Activated T-cell treated with anti-CD3 and anti-CD28 coated beads for 1 hour (primary cell): ENCODE measurements at places on chromosomes 2 and 18.

DNA sequence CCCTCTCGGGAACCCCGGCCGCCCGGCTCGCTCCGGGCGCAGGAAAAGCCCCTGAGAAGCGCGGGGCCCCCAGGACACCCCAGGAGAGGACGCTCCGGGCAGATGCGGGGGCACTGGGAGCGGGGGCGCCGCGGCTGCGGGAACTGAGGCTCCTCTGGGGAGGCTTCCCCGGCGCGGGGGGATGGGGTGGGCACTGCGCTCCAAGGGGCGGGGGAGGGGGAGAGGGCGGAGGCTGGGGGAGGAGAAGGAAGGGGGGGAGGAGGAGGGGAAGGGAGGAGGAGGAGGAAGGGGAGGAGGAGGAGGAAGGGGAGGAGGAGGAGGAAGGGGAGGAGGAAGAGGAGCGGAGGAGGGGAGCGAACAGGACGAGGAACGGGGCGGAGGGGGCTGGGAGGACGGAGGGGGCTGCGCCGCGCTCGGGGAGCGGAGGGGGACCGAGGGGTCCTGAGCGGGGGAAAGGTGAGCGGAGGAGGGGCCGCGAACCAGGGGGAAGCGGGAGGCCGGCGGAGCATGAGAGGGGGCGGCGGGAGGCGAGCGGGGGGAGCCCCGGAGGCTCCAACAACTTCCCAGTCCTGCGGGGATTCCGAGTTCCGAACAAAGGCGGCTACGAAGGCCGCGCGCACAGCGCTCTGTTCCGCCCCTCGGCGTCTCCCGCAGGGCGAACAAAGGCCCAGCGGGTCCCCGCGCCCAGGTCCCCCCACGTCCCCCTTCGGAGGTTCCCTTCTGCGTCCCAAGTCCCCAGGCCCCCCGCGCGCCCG, 742 bp downstream of the PXDN start:
- no peak for DNase-seq

GRCh38 chr2:56132138-56132537, 51.7 kb upstream of the CCDC85A start:
- no peak for DNase-seq

DNA sequence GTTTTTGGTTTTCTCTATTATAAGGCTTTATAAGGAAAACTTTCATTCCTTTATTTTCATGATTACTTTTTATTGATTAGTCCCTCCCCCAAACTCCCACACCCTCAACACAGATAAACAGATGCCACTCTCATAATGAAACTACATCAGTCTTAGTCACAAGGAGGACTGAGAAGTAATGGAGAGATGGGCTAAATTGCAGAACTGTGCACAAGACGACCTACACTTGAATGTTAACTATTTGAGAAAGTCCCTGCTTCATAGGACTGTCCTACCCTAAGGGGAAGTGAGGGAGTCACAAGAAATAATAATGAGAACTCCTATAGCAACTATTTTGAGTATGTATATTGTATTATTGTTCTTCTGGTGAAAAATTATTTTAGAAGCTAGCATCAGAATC, 360.8 kb downstream of the RBM43 start:
- no peak for DNase-seq

DNA sequence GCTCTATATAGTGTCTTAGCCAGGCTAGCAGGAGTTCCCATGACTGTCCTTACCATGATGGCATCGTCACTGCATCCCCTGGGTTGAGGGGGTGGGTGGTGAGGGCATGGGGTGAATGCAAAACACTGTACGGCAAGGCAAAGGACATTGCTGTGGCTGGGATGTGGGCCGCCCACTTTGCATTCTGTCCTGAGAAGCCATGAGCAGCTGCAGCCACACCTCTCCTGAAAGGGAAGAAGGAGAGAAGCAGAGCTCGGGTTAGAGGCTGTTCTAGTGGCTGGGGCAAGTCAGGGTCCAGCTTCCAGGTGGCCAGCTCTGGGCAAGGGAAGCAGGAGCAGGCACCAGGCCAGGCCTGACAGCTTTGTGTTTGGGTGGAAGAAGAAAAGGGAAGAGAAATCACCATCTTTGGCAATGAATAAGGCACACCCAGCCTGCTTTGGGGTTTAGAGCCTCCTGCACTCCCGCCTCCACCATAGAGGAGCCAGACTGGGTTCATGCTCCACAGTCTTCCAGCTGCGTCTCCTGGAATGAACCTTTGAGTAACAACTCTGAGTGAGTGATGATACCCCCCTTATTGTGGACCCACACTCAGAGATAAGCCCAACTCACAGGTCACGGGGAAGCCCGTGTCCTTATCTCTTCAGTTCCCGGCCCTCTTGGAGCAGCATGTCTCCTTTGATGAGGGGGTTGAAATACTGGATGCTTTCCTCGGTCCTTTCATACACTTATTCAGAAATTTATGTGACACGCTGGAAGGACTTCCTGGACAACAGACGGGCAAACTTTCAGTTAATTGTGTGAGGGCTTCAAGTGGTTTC, 63.4 kb downstream of the INPP4A start:
- no peak for DNase-seq

DNA sequence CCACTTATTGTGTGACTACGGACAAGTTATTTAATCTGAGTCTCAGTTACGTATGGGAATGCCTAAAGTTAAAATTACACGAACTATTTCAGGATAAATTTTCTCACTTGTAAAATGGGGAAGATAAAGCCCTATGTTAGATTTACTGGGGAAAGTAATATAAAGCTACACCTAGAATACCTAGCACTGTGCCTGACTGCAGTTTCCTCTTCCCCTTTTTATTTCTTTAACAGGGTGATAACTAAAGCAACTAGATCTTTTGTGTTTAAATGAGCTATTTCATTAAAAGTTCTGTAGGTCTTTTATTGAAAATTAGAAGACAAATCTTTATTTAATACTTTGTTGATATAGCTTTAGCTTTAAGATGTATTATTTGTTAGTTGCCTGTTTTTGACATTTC, 5.0 kb downstream of the B3GNT2 start:
- DNase-seq = no peak

DNA sequence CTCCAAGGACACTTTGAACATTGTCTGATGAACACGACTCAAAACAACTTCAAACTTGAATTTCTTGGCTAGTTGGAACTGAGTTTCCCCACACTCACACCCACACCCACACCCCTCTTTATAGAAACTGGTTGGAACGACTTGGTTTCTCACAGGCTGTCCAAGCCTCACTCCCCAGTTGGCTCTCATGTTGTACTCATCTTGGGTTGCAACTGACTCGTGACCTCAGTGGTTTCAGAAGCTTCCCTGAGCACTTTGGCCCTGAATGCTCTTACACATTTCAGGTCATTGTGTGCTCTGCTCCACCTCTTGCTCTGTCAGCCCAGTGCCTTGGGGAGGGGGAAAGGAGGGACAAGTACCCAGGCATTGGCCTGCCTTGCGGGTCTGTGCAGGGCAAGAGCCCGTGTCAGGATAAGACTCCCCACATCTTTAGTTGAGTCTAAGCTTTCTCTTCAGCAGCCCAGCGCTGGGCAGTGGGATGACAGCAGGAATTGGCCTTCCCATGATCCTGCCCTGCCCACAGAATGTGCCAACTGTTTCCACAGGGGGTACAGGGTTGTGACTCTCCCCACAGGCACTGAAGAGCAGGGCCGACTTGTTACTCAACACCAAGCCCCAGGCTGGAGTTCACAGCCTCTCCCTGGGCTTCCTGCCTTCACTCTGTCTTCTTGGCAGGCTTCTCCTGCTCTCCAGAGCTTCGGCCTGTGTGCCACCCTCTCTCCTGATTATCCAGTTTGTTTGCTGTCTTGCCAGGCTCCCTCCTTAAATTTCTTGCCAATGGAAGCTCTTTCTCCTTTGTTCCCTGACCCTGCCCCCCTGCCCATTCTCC, 104.6 kb downstream of the RTN4 start:
- no peak for DNase-seq

- DNase-seq = no peak
Measured at GRCh38 chr2:17506736-17507616, 11.3 kb downstream of the RAD51AP2 start.

- DNase-seq = no peak
Measured at GRCh38 chr2:69380072-69380917, 6.7 kb downstream of the GFPT1 start.

- DNase-seq = no peak
Measured at GRCh38 chr2:11213090-11213638, 57.9 kb downstream of the SLC66A3 start.

DNA sequence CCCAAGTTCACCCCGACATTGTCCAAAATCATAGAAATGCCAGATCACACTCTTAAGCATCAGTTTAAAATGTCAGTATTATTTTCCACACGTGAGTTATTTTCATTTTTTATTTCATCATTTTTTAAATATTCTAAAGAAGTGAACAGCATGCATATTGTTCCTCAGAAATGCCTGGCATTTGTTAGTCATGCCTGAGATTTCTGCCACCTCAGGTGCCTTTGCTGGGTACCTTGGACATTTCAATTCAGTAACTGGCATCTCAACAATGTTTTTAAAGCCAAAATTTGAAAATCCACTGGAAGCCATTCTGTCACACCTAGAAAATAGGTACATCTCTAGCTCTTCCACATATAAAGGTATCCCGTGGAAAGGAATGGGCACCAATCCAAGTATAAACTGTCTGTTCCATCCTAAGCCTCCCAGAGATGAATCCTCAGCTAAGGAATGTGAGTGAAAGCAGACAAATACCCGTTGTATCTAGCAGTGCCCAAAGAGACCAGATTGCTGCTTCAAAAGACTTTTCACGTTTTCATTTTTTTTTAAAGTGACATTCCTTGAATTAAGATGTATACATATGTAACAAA, 159.8 kb downstream of the ZNF385B start:
- DNase-seq = no peak

DNA sequence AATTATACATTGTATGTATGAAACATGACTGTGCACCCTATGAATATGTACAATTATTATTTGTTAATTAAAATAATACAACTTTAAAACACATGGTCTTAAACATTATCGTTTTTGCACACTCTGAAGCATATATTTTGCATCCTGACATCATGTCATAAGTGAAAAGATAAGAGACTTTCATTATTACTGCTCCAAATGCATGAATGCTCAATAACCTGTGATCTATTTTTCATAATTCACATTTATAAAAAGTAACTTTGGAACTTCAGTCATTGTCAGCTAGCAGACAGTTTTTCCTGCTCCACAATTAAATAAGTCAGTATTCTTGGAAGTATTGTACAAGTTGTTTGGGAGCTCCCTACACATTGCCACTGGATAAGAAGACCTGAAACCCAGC, 1.3 kb upstream of the ITPRIPL1 start:
- DNase-seq = no peak

- no peak for DNase-seq
Measured at GRCh38 chr2:239940861-239941570, 84.1 kb downstream of the NDUFA10 start.

GRCh38 chr2:10094271-10094814, 14.1 kb upstream of the CYS1 start:
- DNase-seq = no peak

DNA sequence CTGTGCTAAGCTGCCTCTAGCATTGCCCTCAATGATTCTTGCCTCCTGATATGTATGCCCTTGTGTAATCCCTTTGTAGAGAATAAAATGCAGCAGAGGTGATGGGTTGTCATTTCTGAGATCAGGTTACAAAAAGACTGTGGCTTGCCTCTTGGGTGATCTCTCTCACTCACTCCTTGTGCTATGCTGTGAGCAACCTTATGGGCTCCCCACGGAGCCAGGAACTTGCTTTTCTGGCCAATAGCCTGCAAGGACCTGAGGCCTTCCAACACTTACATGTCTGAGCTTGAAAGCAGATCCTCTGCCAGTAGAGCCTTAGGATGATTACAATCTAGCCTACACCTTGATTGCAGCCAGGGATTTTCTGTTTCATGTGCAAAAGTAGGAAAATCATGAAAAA, 123.1 kb upstream of the XIRP2 start:
- no peak for DNase-seq

- no peak for DNase-seq
Measured at GRCh38 chr2:159283529-159283928, 3.0 kb downstream of the WDSUB1 start.

DNA sequence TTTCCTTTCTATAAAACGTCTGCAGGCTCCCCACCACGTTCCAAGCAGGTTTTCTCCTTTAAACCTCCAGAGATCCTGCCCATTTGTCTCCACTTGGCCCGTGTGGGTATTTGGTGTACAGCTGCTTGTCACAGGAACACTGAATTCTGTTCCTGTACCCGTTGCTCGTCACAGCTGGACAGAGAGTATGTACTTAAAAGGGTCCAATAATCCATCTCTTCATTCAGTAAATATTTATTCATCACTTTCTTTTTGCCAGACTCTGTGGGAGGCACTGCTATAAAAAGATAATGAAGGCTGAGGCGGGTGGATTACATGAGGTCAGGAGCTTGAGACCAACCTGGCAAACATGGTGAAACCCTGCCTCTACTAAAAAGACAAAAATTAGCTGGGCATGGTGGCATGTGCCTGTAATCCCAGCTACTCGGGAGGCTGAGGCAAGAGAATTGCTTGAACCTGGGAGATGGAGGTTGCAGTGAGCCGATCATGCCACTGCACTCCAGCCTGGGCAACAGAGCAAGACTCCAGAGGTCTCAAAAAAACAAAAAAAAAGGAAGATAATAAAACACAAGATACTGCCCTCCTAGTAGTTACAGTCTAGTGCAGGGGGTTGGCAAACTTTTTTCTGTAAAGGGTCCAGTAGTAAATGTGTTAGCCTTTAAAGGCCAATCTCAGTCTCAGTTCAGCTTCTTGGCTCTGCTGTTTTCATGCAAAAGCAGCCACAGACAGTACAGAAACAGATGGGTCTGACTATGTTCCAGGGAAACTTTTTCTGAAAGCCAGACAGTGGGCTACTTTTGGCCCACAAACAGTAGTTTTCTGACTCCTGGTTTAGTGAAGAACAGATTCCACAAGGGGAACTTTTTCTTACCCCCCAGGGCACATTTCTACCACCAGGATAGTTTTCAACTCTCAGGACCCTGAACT, 309.9 kb upstream of the RAB12 start:
- DNase-seq = no peak

DNA sequence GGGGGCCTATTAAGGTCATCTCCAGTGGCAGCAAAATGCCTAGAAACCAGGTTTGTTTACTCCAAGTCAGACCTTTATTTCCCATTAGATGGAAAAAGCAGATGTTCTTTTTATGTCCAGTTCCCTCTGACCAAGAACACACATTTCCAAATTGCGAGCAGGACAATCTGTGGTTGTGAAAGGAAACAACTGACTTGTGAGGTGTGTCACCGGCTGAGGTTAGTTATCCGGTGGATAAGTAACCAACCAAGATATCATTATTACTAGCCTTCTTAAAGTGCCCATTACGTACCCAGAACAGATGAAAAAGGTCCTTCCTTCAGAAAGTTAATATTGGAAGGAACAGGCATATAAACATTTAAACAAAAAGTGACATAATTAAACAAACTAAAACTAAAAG, 112.9 kb downstream of the THADA start:
- no peak for DNase-seq

- DNase-seq = no peak
Measured at GRCh38 chr2:35356332-35356731, 999.2 kb upstream of the CRIM1 start.

DNA sequence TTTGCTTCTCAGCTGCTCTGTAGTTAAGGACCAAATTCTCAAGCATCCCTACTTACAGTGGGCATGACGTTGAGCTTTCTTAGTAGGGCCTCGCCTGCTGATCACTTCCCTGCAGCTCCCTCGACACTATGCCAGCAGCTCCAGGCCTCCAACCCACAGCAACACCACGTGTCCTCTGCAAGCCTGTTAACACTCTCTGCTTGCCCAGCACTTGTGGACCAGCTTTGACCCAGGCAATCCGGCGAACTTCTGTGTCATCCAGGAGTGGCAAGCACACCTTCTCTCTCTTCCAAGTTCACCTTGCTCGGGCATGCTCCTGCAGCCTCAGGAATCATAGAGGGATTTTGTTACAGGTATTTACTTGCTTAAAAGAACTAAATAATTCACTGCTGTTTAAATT, 138.6 kb upstream of the FHL2 start:
- no peak for DNase-seq

GRCh38 chr2:183093857-183094657, 15.5 kb downstream of the DUSP19 start:
- DNase-seq = no peak
